ENCODE measurements at places on chromosomes 16 and 17.

GRCh38 chr16:47026492-47026891 is 53.0 kb upstream of the DNAJA2 start:
- no peak for DNase-seq

GRCh38 chr16:48905632-48906505 is 295.9 kb upstream of the N4BP1 start:
- no peak for DNase-seq

DNA sequence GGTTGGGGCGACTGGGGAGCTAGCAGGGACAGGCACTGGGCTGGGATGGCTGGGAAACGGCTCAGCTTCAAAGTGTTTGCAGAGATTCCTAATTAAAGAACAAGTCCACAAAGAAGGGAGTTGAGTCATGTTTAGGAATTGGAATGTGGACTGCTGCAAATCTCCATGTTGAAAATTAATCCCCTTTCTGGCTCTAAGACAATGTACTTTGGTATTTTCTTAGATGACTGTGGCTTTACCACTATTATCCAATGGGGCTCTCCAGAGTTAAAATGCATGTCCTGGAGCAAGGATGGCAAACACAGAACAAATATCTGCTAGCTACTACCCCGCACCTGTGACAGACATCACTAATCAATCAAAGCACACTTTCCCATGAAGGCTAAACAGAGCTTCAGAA is 22.2 kb upstream of the WSCD1 start:
- peak; percentile 14 for DNase-seq

DNA sequence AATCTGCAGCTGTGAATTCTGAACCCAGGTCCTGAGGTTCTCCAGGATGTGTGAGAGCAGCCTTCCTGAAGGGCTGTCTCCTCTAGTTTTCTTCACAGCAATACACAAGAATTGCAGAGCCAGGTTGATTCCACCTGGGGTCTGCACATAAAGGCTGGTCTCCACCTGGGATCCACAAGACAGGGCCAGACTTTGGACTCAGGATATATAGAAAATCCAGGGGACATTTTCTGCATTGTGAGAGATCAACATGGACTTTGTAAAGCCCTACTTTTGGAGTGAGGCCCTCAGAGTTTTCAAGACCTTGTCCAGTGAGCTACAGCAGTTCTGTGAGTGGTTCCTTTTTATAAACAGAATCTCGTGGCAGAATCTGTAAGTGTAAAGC is 6.3 kb downstream of the ZNF267 start:
- DNase-seq: no peak

DNA sequence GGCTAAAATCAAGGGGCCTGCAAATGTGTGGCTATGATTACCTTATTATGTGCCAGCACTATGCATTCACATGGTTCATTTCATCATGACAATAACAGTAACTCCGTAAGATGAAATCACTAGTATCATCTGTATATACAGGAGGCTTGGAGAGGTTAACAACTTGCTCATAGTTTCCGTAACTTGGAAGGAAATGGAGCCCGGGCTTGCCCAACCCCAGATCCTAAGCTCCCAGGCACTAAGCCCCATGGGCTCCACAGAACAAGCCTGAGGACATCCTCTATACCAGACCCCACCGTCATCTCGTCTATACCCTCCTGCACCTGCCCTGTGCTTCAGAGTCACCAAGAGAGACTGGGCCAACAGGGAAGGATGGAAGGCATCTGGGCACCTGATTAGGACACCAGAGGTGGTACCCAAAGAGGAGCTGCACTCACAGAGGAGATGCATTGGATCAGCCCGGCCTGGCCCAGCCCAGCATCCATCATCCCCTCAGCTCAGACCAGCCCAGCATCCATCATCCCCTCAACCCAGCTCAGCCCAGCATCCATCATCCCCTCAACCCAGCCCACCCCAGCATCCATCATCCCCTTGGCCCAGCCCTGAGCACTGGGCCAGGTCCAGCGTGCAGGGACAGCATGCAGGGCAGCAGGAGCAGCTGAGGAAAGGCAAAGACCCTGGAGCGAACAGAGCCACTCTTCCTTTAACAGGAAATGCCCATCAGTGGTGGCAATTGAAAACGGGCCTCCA is 28.5 kb downstream of the NSMCE1 start:
- no peak for DNase-seq

DNA sequence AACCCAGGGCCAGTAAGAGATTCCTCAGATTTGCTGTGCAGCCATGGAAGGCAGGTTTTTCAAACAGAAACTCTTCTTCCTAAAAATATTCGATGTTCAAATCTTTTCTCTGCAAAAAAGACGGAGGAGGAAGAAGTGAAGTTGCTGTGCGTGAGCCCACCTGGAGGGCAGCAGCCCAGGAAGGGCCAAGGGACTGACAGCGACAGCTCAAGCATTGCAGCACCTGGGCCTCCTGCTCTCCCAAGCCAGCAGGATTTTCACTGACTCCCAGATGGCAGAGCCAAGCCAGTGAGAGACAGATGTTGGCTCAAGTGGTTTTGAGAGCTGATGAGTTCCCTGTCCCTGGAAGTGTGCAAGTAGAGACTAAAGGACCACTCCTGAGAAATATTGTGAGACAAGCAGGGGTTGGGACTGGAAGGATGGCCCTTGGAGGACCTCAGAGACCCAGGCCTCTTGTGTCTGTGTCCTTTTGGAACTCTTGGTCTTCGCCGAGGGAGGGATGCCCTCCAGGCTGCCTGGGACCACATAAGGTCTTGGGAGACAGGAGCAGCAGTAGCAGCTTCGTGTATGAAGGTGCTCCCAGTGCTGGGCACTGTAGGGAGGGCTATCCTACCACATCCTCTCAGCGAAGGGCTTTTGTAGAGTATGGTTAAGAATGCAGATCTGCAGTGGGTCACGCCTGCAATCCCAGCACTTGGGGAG is 29.3 kb upstream of the TNFRSF13B start:
- DNase-seq: no peak

Data from kidney glomerular epithelial cell (primary cell).